ENCODE measurements at places on chromosomes 3 and 15.

- no peak for DNase-seq
These were observed 141.2 kb downstream of the SERPINI1 start for GRCh38 chr3:167876620-167877281.

DNA sequence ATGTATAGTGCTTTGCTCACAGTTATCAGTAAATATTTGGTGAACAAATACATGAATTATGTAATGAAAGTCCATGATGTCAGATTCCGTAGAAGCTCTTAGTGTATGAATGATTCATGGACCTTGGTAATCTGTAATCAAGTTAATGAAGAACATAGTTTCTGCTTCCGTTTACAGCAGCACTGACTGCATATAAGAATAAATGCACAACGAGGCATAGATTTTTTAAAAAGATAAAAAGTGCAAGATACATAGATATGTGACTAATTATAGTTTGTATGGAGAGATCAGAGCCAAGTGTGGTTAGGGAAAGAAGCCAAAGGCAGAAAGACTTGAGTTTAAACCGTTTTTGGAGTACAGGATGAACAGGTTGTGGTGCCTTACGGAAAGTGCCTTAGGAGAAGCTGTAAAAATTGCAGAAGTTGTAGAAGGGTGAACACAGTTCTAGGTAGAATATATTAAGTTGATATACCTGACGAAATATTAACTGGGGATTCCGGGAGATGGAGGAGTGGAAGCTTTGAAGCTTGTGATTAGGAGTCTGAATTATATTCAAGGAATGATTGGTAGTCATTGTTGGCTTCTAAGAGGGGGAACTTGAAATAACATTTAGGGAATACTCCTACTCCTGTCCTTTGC lies 293.1 kb downstream of the NLGN1 start:
- no peak for DNase-seq

DNA sequence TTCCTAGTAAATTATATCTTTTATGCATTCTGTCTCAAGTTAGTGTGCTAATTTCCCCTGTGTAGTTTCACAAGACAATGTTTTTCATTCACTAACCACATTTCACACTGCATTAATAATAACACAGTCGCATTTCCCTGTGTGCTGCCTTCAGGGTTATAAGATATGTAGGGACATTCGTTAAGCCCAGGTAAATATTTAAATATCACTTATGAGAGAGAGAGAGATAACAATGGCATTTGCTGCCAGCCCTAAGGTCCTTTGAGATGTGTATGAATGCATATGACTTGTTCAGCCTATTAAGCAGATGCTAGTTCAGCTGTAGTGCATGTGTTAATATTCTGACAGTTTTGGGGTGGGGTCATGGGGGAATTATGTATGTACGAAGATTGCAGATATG lies 876.7 kb downstream of the NAALADL2 start:
- DNase-seq = no peak

- no peak for DNase-seq
These were observed 51.8 kb upstream of the SSR3 start for GRCh38 chr3:156606729-156607128.

DNA sequence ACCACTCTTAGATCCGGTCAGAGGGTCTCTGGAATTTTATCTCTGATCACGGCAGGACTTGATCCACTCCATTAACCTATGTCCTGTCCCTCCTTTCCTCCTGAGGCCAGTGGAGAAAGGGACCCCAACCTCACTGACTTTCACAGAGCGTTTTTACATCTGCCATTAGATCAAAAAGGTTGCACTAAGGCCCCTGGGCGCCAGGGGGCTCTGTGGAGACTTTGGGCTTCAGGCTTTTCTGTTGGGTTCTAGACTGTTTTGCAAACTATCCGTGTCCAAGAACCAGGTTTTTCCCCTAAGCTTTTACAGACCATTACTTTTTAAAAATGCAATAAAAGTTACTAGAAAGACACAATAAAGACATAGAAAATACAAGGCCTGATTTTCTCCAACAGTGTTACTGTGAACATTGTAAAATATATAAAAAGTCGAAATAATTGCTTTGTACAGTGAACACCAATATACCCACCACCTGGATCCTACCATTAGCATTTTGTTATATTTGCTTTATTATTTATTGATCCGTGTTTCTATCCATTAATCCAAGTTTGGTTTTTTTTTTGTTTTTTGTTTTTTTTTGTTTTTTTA lies 159.7 kb downstream of the POLR2M start:
- DNase-seq = no peak

- DNase-seq = no peak
These were observed 141.9 kb downstream of the BBX start for GRCh38 chr3:107664614-107665013.

- no peak for DNase-seq
These were observed 32.5 kb downstream of the TPRG1 start for GRCh38 chr3:189204167-189204866.

DNA sequence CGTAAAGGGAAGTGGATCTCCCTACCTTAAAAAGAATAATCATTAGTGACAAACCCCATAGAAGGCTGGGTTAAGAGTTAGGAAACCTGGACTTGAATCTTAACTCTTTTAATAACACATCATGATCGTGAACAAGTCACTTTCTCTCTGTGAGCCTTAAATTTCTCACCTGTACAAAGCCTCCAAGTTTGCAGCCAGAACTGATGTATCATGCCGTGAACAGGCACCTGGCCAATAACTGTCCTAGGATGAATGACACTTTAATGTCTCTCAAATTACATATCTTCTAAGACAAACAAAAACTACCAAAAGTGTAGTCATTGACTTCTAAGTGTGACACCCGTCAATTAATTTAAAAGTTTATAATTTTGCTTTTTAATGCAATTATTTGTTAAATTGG lies 3.9 kb downstream of the UPK1B start:
- no peak for DNase-seq

GRCh38 chr3:103968751-103969150 lies 1398.0 kb upstream of the ALCAM start:
- no peak for DNase-seq

GRCh38 chr3:43214616-43215015 lies 71.7 kb upstream of the SNRK start:
- no peak for DNase-seq

All from dorsolateral prefrontal cortex (tissue), 122 donors.